GM19239 (cell line): ENCODE measurements at places on chromosomes 7 and 10.
A peak's percentile ranks its signal among the peaks of the same experiment; 100 is the strongest.

DNA sequence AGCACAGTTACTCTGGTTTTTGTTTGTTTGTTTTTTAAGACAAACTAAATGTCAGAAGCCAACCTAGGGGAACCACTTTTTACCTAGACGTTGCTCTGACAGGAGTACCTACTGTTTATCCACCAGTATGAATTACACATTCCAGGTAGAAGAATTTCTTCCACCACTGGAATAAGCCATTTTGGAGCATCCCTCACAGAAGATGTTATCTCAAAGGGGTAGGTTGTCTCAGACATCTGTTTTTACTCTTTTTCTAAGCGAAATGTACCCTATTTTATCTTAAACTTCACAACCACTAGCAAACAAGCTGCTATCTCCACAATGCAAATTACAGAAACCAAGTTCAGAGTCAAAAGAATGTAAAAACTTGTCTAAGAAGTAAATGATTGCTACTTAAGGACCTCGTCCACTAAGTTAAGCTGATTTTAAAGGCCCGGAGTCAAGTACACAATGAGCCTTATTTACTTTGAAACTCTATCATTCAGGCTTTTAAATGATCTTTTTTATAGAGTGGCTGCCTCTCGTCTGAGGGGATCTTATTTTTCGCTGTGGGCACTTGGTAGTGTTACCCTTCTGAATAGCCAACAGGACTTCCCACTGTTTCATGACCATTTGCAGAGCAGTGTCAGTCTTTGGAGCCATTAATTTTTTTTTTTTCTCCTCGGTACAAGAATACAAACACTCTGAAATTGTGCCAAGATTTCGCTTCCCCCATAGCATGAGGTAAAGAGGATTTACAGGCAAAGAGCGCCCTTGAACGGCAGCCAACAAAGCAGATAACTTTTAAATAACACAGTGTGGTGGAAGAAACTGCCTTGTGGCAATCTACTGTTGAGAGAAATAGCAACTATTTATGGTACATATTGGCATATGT is 15.7 kb upstream of the ARMC3 start:
- no peak for DNase-seq

- DNase-seq, result no peak
Observed at GRCh38 chr7:112132051-112132694, 74.0 kb downstream of the DOCK4 start.

DNA sequence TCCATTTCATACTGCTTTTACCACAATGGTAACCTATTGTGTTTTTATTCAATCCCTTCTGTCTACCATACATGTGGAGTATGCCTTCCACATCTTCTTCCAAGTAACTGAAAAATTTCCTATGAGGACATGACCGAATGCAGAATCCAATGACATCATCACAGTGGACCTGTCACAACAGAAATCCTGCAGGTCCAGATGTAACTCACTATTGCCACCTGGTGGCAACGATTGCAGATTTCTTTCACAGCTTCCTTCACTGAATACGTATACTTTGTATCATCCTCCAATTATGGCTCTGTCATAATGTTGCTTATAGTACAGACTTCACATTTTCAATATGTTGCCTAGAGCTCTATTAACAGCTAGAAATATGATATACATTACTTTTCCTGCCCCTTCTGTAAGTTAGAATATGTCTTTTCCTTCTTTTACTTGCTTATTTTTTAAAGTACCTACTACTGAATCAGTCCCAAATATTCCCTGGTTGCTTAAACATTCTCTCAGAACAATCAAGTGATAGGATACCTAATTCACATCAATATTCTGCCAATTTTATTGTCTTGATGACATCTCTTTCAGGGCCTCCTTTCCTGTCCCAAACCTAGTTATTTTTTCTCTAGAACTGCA is 45.4 kb downstream of the SLC13A1 start:
- DNase-seq, result peak; percentile 9

GRCh38 chr10:71278691-71279588 is 40.1 kb upstream of the SLC29A3 start:
- no peak for DNase-seq

- no peak for DNase-seq
Observed at GRCh38 chr10:104329735-104330134, 8.5 kb downstream of the ITPRIP start.

- DNase-seq, result no peak
Observed at GRCh38 chr7:49294611-49295010, 370.3 kb downstream of the CDC14C start.

GRCh38 chr10:570628-571163 is 118.8 kb downstream of the DIP2C start:
- no peak for DNase-seq

DNA sequence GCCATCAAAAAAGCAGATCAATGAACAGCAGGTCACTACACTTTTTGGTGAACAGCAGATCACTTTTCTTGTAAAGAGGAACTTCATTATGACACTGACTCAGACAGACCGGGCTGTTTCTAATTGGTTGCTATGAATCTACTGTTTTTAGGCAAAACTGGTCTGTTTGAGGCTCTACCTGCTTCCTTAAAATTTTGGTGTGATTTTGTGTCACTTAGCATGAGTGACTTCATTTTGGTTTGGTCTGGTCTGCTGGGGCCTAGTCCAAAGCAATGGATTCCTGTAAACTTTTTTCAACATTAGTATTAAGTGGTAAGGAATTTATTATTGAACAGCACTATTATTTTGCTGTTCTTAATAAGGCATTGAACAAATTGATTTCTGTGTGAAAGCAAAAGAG is 41.8 kb upstream of the C10orf71 start:
- DNase-seq, result no peak

DNA sequence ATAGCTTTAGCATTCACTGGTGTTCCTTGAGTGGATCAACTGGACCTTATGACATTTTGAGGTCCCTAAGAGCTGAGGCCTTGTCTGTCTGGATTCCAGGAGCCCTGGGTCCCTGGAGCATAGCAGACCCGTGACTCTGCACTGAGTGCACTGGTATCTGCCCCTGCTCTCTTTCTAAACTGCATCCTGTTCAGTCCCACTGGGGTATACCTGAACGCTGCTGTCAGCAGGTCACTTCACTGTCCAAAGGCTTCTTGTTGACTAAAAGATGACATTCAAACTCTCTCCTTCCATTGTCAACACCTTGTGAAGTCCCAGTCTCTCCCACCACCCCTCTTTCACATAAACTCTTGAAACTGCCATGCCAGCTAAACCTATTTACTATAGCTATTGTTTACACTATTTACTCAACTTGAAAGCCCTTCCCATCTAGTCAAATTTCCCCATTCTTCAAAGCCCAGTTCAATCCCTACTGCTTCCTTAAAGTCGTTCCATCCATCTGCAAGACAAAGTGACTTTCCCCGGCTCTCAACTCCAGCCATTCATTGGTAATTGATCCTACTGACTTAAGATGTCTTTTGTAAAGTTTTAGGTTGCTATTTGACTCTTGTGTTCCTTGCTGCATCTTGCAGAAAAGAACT is 523.3 kb downstream of the KCNMA1 start:
- DNase-seq, result no peak
